SJCRH30 (cell line): ENCODE measurements at places on chromosomes 3 and 15.
A peak's percentile ranks its signal among the peaks of the same experiment; 100 is the strongest.

DNA sequence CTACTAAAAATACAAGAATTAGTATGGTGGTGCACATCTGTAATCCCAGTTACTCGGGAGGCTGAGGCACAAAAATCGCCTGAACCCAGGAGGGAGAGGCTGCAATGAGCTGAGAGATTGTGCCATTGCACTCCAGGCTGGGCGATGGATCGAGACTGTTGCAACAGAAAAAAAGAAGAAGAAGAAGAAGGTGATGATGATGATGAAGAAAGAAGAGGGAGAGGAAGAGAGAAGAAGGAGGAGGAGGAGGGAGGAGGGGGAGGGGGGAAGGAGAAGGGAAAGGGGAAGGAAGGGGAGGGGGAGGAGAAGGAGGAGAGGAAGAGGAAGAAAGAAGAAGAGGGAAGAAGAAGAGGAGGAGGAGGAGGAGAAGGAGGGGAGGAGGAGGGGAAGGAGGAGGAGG is 33.2 kb upstream of the ZNF710 start:
- no peak overlapping the region for H3K4me3 ChIP-seq
- H3K27me3 ChIP-seq: peaks cover 5% of the 10 kb centered on the region; the same call in 1 of the 2 replicates
- no peaks in the 10 kb centered on the region for H3K4me1 ChIP-seq
- H3K27ac ChIP-seq: no peak overlapping the region
- H3K36me3 ChIP-seq: no peaks in the 10 kb centered on the region

DNA sequence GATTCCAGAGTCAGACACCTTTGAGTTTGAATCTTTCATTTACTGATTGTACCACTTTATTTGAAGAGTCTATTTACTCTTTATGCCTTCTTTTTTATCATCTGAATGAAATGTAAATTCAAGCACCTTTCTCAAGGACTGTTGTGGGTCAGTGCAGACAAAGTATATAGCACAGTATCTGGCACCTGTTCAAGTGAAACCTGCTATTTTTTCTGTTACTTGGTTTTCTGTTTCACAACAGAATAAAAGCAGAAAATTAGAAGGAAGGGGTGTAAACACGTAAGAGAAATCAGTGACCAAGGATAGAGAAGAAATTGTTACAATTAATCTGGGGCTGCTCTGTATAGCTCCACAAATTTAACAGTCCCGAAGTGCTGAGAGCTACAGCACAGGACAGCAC is 357.4 kb downstream of the RSL24D1 start:
- DNase-seq: no peak
- H3K27ac ChIP-seq: no peak overlapping the region
- H3K4me3 ChIP-seq: no peak overlapping the region
- no peaks in the 10 kb centered on the region for H3K36me3 ChIP-seq

- H3K27ac ChIP-seq: no peak overlapping the region
- no peak for DNase-seq
- no peaks in the 10 kb centered on the region for H3K36me3 ChIP-seq
- H3K4me1 ChIP-seq: no peaks in the 10 kb centered on the region
- no peaks in the 10 kb centered on the region for H3K27me3 ChIP-seq
Measured at GRCh38 chr3:27629366-27629765, 92.8 kb downstream of the EOMES start.

GRCh38 chr3:117665296-117665695 is 955.7 kb downstream of the TUSC7 start:
- H3K4me3 ChIP-seq: no peak overlapping the region
- H3K4me1 ChIP-seq: peaks cover 3% of the 10 kb centered on the region
- no peaks in the 10 kb centered on the region for H3K27me3 ChIP-seq
- no peaks in the 10 kb centered on the region for H3K36me3 ChIP-seq
- no peak for DNase-seq

DNA sequence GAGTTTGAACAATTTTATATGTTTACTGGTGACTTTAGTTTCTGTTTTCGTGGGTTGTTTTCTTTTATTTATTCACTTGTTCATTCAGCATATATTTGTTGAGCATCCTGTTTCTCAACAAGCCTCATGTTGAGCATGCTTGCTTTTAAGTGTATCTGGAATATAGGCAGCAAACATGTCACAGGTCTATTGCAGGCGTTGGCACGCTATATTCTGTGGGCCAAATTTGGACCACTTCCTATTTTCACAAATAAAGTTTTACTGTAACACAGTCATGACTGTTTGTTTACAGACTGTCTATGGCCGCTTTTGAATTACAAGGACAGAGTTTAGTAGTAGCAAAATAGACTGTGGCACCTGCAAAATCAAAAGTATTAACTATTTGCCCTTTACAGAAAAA is 89.6 kb downstream of the THRB start:
- no peaks in the 10 kb centered on the region for H3K27me3 ChIP-seq
- H3K4me3 ChIP-seq: no peak overlapping the region
- no peaks in the 10 kb centered on the region for H3K4me1 ChIP-seq
- no peak overlapping the region for H3K27ac ChIP-seq

DNA sequence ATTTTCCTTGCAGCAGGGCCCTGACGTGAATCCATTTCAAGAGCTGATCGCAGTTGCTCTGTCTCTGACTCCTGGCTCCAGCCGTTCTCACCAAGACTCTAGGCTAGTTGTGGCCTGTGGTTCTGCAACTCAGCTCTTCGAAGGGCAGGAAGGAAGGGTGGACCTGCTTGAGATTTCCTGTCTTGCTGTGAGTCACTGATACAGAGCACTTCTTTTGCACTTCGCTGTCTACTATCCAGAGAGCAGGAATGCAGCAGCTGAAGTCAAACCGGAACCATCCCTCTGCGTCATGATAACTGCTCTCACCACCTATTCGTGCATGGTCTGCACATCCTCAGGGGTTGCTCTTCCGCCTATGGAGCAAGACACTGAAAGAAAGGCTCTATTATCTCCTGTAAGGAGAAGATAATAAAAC is 59.7 kb downstream of the RAP2B start:
- H3K36me3 ChIP-seq: no peaks in the 10 kb centered on the region
- peak; percentile 57 for DNase-seq
- no peaks in the 10 kb centered on the region for H3K27me3 ChIP-seq

DNA sequence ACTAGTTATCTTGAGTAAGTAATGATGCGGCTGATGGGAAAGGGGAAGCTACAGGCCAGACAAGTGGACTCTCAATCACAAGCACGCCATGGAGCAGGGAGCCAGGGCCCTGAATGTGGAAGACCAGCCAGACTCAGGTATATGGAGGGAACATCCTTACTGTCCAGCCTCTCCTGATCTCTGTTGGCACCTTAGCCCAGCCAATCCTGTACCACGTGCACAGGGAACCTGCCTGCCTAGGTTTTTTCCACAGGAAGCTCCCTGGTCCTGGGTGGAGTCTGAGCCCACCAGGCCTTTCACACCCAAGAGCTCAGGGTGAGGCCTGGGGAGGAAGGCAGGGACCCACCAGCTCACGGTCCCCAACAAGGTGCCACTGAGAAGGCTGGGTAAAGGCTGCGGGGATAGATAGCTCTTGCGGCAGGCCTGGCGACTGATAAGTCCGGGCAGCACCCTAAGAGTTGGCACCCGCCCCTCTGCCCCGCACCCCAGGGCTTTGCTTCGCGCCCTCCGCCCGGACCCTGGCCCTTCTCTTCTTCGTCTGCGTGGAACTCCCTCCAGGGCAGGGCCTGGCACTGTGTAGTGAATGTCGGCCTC is 933 bp upstream of the APEH start:
- DNase-seq: no peak
- no peaks in the 10 kb centered on the region; the same call in 1 of the 2 replicates for H3K36me3 ChIP-seq
- H3K27ac ChIP-seq: peak overlapping the region; percentile 83

DNA sequence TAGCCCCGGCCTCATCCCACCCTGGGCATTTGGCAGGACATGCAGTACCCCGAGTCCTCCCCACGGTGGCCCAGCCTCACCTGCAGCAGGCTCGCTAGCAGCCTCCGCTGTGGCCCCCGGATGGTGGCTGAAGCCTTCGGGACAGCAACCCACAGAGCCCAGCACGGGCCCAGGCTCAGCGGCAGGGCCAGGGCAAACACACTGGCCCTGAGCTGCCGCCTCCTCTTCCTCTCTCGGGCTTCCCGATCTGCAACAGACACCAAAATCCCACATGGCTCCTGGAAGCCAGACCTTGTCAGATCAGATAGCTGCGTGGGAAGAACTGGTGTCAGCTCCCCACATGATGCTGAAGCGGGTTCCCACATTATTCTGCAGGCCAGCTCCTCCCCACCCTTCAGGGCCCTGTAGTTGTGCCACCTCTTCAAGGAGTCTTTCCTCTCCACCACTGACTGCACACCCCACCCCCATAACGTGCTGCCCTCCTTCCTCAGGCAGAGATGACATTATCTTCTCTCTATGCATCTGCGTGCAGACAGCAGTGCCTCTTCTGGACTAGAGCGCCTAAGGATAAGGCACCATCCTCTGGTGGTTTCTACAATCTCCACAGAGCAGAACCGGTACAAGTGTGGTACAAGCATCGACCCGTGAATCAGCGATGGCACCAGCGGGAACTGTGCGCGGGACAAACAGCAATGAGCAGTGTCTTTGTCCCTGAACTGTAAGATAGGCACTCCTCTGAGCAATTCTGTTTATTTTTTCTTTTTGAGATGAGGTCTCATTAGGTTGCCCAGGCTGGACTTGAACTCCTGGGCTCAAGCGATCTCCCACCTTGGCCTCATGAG is 9.5 kb downstream of the TMEM44 start:
- H3K36me3 ChIP-seq: peaks cover 17% of the 10 kb centered on the region
- H3K27ac ChIP-seq: no peak overlapping the region
- H3K27me3 ChIP-seq: no peaks in the 10 kb centered on the region
- DNase-seq: no peak
- peaks cover 6% of the 10 kb centered on the region; the same call in 1 of the 2 replicates for H3K4me1 ChIP-seq
- no peak overlapping the region for H3K4me3 ChIP-seq

GRCh38 chr3:43951813-43952212 is 261.1 kb downstream of the ABHD5 start:
- peaks cover 9% of the 10 kb centered on the region; the same call in 1 of the 2 replicates for H3K4me1 ChIP-seq
- no peak overlapping the region for H3K4me3 ChIP-seq
- no peak overlapping the region for H3K27ac ChIP-seq

- H3K4me3 ChIP-seq: peak overlapping the region; percentile 62
- DNase-seq: no peak
- H3K36me3 ChIP-seq: peaks cover 4% of the 10 kb centered on the region; the same call in 1 of the 2 replicates
- no peaks in the 10 kb centered on the region for H3K4me1 ChIP-seq
Measured at GRCh38 chr3:42589382-42590109, 1.1 kb upstream of the SS18L2 start.

DNA sequence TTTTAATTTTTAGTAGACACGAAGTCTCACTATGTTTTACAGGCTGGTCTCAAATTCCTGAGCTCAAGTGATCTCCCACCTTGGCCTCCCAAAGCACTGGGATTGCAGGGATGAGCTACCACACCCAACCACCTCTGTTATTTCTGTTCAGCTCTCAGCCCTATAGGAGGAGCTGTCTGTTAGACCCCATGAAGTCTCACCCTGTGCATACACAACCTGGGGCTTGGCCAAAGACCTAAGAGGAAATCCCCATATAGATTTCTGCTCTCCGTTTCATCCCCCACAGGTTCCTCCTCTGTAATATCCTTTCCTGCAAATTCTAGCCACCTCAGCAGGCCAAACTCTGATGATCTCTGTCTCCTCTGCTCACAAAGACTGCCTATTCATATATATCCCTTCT is 56.6 kb upstream of the CTDSPL2 start:
- no peak for DNase-seq
- H3K4me3 ChIP-seq: no peak overlapping the region
- no peaks in the 10 kb centered on the region for H3K27me3 ChIP-seq
- no peaks in the 10 kb centered on the region for H3K4me1 ChIP-seq

GRCh38 chr3:48428572-48429316 is 1.1 kb downstream of the PLXNB1 start:
- peak overlapping the region; percentile 63; the same call in 1 of the 2 replicates for H3K27ac ChIP-seq
- H3K27me3 ChIP-seq: no peaks in the 10 kb centered on the region
- DNase-seq: peak; percentile 52
- H3K4me3 ChIP-seq: peak overlapping the region; percentile 74

DNA sequence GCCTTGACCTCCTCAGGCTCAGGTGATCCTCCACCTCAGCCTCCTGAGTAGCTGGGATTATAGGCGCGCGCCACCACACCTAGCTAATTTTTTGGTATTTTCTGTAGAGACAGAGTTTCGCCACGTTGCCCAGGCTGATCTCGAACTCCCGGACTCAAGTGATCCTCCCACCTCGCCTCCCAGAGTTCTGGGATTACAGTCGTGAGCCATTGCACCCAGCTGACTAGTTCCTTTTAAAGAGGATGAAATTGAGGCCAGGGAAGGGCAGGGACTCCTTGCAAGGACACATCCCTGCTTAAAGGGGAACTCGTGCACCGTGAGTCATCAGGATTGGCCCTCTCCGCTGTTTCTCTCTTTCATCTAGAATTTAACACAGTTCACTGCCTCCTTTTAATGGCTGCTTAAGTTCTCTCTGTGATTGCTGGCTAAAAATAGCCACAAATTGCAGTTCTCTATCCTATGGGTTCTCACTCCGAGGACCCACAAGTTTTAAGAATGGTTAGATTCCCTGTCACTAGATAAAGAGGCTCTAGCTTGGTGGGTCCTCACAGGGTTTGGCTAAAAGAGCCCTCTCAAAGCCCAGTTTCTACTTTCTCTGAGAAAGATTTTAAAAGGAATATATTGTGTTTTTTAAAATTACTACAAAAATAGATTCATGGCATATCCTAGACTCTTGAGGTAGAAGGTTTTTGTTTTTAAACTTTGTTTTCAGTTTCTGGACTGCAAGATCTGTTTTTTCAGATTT is 1.4 kb downstream of the CRTAP start:
- H3K36me3 ChIP-seq: no peaks in the 10 kb centered on the region
- no peaks in the 10 kb centered on the region for H3K27me3 ChIP-seq
- peak; percentile 24 for DNase-seq
- H3K4me3 ChIP-seq: peak overlapping the region; percentile 6; the same call in 1 of the 2 replicates
- H3K4me1 ChIP-seq: no peaks in the 10 kb centered on the region
- H3K27ac ChIP-seq: no peak overlapping the region; the same call in 1 of the 2 replicates

GRCh38 chr3:34155108-34155507 is 356.7 kb downstream of the PDCD6IP start:
- no peak overlapping the region for H3K27ac ChIP-seq
- DNase-seq: no peak
- no peaks in the 10 kb centered on the region for H3K27me3 ChIP-seq
- H3K4me1 ChIP-seq: no peaks in the 10 kb centered on the region
- H3K4me3 ChIP-seq: no peak overlapping the region
- no peaks in the 10 kb centered on the region for H3K36me3 ChIP-seq

DNA sequence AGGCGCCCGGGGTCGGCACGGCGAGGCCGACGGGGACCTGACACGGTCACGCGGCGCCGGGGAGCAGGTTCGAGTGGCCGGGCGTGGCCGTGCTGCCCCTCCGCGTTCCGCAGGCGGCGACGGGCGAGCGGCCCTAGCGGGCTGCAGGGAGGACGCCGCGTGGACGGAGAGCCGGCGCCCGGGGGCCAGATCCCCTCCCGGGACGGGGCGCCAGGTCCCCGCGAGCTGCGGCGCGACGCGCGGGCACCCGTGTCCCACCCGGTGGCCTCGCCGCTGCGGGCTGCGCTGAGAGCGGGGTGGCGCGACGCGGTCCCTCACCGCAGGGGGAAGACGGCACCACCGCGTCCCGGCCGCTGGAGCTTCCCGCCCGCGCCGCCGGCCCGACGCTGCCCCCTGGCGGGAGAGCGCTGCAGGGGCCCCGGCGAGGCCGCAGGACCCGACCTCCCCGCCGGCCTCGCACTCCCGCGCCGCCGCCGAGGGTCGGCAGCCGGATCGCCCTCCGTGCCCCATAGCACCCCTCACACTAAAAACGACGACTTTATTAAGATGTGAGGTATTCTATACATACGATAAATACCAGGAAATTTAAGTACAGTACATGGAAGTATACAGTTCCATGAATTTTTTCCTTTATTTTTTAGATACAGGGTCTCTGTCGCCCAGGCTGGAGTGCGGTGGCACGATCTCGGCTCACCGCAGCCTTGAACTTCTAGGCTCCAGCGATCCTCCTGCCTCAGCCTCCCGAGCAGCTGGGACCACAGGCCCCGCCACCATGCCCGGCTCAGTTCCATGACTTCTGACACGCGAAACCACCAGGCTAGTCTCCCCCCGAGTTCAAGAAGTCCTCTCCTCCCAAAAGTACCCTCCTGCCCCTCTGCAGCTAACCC is 1.3 kb upstream of the PIGZ start:
- H3K4me3 ChIP-seq: peak overlapping the region; percentile 78
- H3K4me1 ChIP-seq: no peaks in the 10 kb centered on the region
- no peak overlapping the region for H3K27ac ChIP-seq
- DNase-seq: peak; percentile 71
- H3K36me3 ChIP-seq: no peaks in the 10 kb centered on the region
- H3K27me3 ChIP-seq: peaks cover 8% of the 10 kb centered on the region; the same call in 1 of the 2 replicates
